ENCODE measurements at places on chromosomes 1 and 21.

DNA sequence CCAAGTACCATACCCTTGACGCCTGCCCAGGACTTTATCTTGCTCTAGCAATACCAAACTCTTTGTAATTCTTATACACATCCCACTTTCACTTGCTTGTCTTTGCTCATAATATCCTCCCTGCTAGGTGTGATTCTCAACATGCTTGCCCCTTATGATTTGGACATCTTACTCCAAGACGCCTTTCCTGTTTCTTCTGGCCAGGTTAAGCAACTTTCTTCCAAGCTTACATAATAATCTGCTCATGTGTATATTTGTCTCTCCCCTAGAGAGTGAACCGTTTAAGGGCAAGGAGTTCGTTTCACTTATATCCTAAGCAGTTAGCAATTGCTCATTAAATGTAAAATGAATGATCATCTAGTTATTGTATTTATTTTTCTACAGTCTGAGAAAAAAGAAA is 21.8 kb downstream of the CRYZL1 start:
- no peak for DNase-seq

DNA sequence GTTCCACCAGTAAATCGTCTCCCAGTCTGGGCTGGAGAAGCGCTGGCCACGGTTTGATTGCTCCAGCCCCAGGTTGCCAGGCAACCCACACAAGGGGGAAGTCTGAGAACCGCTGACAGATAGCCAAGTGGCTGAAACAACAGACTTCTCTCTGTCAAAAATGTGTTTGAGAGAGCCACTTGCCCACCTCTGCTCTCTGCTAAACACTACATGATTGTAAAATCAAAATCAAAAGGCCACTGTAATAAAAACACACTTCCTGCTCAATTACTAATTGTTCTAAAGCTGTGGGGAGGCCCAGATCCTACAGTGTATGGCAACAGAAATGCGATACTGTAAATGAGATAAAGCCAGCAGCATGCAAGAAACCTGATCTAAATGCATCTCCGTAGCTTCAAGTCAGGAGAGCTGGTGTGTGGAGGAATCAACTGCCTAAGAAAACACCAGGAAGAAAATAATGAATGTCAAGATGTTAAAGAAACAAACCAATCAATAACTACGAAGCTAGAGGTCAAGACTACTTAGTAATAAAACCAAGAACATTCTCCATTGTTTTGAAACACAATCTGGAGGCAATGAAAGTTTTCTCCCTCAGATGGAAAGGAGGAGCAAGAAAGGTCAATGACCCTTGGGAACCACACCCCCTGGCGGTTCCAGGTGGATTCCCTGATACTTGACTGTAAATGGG is 121.2 kb downstream of the SLC45A1 start:
- DNase-seq, result no peak

- DNase-seq, result no peak
Observed at GRCh38 chr1:3122311-3122710, 53.3 kb downstream of the PRDM16 start.

DNA sequence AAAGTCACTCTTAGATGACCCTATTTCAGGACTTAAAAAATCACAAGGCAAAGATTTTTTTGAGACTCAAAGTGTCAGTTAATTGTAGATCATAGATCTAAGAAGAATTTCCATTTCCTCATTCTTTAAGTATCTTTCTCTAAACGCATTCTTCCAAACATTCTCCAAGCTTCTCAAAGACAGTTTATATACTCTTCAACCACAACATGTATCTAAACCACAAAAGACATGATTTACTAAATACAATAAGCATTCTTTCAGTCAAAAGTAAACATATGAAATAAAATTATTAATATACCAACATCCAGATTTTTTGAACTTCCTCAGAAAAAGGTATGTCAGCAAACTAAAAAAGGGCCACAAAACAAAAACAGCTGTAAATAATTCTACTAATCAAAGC is 24.4 kb downstream of the RC3H1 start:
- no peak for DNase-seq

GRCh38 chr1:49351768-49352167 is 575.1 kb upstream of the BEND5 start:
- DNase-seq, result no peak

DNA sequence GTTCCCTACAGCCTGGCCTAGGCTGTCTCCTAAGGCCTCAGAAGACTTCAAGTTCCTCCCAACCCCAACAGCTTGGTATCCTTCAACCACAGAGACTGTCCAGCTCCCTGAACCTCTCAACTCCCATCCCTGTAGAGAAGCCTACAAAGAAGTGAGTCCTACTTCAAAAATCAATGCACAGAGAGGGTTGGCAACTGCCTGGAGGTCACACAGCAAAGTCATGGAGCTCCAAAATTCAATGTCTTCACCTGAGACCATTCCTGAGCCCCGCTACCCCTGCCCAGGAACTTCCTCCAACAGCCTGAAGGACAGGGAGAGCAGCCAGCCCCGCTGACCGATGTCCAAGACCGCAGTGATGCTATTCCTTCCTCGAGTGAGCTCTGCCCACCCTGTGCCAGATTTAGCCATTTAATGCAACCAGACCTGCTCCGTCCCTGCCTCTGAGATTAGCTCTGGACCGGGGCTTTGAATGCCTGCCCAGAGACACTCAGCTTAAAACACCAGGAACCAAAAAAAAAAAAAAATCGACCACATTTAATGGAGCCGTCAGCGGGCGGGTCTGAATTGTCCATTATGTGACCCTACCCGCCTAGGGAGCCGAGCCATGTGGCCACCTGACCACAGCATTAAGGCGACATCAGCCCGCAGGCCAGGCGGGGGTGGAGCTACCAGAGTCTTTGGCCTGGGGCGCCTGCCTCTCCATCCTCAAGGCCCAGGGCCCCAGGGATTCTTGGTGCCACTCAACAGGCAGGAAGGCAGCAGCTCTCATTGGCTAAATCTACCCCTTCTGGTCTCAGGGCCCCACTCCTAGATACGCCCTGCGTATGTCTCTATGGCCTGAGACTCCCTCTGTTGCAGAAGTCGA is 148.6 kb downstream of the SYF2 start:
- no peak for DNase-seq

DNA sequence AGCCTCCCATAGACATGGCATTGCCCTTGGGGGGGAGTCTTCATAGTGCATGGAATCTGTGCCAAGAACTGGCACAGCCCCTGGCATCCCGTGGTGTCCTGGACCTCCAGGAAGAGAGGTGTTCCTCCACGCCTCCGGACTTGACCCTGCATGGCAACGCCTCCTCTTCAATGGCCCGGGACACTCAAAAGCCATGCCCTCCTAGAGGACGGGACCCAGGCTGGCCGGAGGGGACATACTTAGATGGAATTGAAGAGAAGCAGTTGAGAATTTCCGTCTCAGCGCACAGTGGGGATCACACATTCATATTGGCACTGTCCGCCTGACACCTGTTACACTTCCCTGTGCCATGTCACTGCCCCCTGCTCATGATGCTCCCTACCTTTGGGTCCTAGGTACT is 38.4 kb upstream of the TENT5C start:
- no peak for DNase-seq

GRCh38 chr1:27504588-27505419 is 14.8 kb upstream of the WASF2 start:
- DNase-seq, result no peak

DNA sequence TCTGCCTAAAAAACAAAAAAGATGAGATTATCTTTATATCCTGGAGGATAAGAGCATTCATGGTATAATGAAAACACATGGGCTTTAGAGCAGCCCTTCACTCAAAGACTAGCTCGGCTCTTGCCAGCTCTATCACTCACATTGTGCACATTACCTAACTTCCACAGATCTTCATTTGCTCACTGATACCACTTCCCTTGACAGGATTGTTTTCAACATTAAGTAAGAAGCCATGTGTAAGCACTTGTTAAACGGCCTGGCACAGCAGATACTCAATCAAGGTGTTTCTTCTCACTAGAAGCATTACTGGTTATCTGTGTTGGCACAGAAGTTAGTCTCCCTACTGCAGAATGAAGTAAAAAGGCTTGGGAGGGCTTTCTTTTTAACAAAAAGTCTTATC is 18.7 kb downstream of the LPGAT1 start:
- no peak for DNase-seq

GRCh38 chr1:93447481-93448291 is at the start of gene FNBP1L:
FNBP1L (plus strand) TSS chr1:93448118; CDS start chr1:93448282, 164 bp downstream.
- DNase-seq, result peak; percentile 55

GRCh38 chr1:16438924-16439323 is 1.6 kb upstream of the NECAP2 start:
- DNase-seq, result no peak

DNA sequence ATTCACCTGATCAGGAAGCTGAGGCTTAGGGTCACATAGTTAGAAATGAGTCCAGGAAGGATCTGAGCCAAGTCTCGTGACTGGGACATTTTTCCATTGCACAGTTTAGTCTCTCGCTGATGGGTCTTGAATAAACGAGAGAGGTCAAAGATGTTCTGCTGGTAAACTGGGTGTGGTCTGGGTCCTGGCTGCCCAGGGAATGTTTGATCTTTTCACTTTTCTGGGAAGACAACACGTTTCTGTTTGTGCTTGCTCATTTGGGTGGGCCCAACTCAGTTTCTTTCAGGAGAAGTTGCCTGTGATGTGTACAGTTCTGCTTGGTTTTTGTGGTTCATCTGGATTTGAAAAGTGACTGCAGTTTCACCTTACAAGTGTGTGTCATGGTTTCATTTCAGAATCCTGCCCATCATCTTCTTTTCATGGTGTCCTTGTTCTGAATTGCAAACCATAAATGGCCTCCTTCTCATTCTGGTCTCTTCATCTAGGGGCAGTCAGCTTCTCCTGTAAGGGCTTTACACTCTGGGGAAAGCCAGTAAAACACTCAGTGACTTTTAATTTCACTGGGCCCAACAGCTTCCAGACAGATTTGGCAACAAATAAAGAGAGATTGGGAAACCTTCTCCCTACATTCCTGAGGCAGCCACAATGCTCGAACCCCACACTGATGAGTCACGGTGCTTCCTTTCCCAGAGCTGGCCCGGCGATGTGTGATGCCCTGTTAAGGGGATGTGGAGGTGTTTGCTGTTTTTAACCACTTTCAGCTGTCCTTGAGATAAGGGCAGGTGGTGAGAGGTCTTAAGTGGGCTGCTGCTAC is 7.2 kb upstream of the TACSTD2 start:
- no peak for DNase-seq

DNA sequence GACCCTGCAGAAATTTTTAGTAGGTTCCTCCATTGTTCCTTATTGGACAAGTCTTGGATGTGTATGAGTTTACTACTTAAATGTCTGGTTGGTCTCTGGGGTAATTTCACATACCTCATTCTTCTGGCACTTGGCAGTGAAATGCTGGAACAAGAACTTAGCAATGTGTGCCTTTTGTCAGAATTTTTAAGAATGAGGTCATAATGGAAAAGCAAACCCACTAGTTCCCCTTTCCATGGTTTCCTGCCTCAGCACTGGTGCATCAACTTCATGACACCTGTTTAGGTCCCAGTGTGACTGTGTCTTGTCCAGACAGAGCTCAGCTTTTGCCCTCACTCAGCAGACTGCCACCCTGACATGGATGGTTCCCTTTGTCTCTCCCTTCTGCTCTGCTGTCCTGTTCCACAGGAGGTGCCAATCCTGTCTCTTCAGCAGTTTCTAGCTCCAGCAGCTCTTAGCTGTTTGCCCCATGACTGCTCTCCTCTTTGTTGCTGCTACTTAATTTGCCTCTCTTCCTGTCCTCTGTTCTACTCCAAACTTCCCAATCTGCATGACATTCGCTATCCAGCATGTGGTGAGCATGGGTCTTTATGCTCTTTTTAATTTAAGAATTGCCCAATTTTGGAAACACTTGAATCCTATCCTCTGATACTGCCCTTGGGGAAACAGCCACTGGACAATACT is 135.6 kb downstream of the CYYR1 start:
- DNase-seq, result no peak

- no peak for DNase-seq
Observed at GRCh38 chr1:208127792-208128529, 116.2 kb downstream of the PLXNA2 start.
